ENCODE measurements at places on chromosomes 13 and 19.

GRCh38 chr19:42242069-42242511 lies 312 bp downstream of the GSK3A start:
- no peak for DNase-seq

- no peak for DNase-seq
Measured at GRCh38 chr19:35177377-35178274, 23.1 kb downstream of the FXYD5 start.

DNA sequence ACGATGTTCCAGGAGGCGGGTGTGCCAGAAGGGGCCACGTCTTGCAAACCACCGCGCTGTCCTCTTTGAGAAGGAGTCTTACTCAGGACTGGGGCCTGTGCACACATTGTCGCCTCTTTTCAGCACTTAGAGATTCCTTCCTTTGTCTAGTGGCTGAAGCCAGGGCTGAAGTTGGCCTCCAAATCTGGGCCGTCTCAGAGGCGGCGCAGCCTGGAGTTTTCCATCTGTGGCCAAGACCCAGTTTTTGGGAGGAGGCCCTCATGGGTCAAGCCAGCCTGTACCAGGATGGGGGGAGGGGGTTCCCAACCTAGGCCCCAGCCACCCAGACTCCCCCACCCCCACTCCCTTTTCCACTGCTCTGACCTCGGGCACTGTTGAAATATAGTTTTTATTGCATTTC lies 11.8 kb downstream of the ANO8 start:
- DNase-seq, result no peak

GRCh38 chr13:24910502-24911132 lies 146.6 kb downstream of the RNF17 start:
- no peak for DNase-seq

DNA sequence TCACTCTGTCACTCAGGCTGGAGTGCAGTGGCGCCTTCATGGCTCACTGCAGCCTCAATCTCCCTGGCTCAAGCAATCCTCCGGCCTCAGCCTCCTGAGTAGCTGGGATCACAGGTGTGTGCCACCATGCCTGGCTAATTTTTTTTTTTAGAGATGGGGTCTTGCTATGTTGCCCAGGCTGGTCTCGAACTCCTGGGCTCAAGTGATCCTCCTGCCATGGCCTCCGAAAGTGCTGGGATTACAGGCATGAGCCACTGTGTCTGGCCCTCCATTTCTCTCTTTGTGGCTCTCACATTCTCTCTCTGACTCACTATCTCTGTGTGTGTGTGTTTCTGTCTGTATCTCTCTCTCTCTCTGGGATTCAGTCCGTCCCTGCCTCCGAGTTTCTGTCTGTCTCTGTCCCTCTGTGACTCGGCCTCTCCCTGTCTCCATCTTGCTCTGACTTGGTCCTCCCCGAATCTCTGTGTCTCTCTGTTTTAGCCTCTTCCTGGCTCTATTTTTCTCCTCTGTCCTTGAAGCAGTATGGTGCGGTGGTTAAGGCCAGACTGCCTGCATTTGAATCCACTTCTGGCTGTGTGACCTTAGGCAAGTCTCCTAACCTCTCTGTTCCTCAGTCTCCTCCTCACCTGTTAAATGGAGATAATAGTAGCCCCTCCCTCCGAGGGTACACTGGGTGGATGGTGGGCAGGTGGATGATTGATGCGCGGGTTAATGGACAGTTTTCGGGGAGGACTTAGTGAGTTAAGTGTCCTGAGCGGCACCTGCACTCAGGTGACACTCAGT lies 11.0 kb downstream of the MEIS3 start:
- no peak for DNase-seq

- no peak for DNase-seq
Measured at GRCh38 chr19:18415178-18415867, 3.9 kb upstream of the SSBP4 start.

- no peak for DNase-seq
Measured at GRCh38 chr13:109998684-109999533, 212.5 kb upstream of the IRS2 start.

GRCh38 chr13:40758811-40759210 lies 12.2 kb downstream of the MRPS31 start:
- no peak for DNase-seq

DNA sequence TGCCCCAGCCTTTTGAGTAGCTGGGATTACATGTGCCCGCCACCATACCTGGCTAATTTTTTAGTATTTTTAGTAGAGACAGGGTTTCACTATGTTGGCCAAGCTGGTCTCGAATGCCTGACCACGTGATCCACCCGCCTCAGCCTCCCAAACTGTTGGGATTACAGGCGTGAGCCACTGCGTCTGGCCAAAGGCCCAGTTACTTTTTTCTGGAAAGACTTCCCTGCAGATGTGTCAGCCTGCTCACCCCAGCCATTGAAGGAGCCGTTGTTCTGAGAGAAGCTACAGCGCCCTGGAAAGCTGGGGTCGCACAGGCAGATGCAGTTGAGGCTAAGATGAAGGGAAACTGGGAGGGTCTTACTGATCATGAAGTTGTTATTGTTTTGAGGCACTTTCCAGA lies 7.9 kb upstream of the ZNF626 start:
- no peak for DNase-seq

- DNase-seq, result no peak
Measured at GRCh38 chr19:38145623-38146022, 78.4 kb downstream of the DPF1 start.

GRCh38 chr13:30744681-30745077 lies 9.3 kb downstream of the ALOX5AP start:
- no peak for DNase-seq

DNA sequence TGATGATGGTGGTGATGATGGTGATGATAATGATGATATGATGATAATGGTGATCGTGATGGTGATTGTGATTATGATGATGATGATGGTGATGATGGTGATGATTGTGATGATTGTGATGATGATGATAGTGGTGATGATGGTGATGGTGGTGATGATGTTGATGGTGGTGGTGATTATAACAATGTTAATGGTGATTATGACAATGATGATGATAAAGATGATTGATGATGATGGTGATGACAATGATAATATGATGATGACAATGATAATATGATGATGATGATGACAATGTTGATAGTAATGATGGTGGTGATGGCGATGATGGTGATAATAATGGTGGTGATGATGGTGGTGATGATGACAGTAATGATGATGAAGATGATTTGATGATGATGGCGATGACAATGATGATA lies 34.1 kb upstream of the ZNF536 start:
- no peak for DNase-seq

GRCh38 chr13:75384879-75385707 lies 96.9 kb downstream of the TBC1D4 start:
- DNase-seq, result no peak

- no peak for DNase-seq
Measured at GRCh38 chr19:19563348-19563848, 25.3 kb downstream of the CILP2 start.

DNA sequence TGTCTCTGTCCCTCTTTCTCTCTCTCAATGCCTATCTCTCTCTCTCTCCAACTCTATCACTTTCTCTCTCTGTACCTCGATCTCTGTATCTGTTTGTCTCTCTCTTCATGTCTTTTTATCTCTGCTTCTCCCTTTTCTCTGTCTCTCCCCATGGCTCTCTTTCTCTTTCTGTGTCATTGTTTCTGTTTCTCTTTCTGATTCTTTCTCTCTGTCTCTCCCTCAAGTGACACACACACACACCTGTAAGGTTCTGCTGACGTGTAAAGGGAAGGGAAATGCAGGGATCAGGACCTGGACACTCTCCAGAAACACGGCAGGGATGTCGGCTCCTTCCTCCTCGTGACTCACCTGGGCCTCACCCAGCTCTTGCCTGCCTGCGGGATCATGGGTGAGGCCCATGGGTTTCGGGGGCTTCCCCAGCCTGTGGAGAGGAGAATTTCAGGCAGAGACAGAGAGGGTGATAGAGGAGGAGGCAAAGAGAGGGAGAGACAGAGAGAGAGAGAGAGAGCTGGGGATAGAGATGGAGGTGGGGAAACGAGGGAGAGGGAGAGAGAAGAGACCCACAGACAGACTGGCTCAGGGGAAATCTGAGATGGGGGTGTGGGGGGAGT lies 5.4 kb upstream of the PLAUR start:
- no peak for DNase-seq

- DNase-seq, result no peak
Measured at GRCh38 chr13:32878163-32878562, 138.1 kb upstream of the KL start.

DNA sequence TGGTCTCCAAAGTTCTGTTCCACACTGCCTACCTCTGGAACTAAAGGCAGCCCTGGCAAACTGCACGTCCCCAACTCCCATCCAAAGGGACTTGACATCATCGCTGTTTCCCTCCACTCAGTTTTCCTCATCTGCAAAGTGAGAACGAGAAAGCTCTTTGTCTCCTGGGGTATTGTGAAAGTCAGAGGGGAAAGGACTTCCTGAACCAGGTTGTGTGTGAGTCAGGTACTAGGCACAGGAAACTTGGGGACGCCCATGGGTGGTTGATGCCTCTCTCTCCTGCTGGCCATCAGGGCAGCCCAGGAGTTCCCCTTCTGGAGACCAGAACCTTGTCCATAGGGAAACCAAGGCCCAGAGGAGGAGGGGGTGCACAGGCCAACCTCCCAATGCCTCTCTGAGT lies 4.7 kb downstream of the CRLF1 start:
- DNase-seq, result no peak

DNA sequence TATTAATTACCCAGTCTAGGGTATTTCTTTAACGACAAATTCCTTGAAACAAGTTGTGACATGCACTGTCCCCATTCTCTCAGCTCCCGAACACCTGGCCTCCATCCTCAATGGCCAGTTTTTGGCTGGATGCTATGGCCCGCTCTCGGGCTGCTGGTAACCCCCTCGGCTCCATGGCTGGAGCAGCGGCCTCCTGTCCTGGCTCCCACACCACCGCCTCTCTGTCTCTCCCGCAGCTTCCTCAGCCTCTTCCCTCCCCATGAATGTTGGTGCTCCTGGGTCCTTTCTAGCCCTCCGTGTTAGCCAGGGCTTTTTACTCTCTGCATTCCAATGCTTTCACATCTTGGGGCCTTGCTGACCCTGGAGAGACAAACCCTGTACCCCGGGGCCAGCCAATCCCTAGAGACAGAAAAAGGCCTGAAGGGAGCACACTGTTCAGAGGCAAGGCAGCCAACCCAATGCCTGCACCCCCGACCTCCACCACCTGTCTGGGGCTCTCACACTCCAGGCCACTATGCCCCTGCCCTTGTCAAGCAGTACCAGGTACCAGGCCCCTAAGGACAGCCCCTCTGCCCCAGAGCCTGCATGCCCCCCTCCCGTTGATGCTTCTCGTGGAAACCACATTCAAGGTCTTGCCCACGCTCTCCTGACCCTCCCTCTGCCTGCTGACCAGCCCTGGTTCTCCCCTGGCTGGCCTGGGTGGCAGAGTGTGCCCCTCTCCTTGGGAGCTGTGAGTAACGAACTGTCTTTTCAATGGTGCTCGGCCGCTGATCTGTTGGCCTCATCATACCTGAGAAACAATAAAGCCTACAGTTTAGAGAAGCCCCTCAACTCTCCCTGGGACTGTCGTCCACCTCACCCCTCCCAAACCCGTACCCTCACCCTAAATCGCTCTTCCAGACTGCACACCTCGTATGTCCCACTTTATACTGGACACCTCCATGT lies 86.9 kb upstream of the GPR183 start:
- no peak for DNase-seq

DNA sequence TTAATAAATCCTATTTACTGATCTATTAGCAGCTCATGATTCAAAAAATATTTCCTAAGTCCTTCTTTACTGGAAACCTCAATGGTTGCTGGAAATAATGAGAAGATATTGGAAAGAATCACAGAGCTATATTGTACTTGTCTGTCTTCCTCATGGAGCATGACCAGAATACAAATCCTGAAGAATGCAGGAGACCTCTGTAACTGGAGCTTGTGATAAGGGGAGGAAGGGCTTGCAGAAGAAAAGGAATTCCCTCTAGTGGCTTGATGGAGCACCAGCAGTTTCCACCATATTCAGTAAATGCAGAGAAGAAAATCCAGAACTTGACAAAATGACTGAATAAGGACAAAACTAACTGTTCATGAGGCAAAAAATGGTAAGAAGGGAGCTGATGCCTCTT lies 1333.1 kb downstream of the EFNB2 start:
- no peak for DNase-seq

DNA sequence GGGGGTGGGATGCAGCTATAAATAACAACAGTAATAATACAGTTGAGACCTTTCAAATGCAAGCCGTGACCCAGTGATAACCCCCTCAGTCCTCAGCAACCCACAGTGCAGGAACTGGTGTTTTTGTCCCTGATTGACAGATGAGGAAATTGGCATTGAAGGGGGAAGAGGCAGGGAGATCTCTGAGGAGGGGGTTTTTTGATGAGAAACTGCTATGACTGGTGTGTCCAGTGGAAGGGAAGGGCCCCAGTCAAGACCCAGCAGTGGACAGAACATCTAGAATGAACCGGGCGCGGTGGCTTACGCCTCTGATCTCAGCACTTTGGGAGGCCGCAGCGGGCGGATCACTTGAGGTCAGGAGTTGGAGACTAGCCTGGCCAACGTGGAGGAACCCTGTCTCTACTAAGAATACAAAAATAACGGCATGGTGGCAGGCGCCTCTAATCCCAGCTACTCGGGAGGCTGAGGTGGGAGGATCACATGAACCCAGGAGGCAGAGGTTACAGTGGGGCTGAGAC lies 1.9 kb downstream of the MAP1S start:
- no peak for DNase-seq

- no peak for DNase-seq
Measured at GRCh38 chr13:78160793-78161192, 242.2 kb upstream of the EDNRB start.

DNA sequence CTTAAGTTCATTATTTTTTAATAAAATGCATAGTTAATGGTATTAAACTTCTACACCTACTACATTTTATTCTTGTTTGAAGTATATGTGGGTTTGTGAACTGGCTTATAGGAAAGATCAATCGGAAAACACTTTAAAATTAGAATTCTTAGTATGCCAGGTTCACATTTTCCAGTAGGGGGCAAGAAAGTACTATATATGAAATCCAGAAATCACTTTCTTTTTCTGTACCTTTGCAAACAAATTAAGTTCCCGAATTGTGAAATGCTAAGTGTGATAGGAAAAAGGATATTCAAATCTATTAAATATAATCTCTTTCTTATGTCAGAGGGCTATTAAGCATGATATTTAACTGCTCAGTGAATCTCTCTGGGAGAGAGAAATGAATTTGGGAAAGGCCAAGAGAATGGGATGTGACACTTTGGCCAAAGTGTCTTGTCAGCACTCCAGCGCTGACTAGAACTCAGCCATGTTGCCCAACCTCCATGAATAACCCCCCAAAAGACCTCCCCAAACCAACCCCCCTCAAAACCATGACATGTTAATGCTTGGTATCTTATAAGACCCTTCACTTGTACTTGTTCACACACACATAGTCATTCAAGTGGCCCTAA lies 122.6 kb upstream of the SLC10A2 start:
- DNase-seq, result no peak

- DNase-seq, result no peak
Measured at GRCh38 chr13:18212873-18213272, 968.8 kb downstream of the TUBA3C start.
